IPS-NIHi11 (cell line): ENCODE measurements at places on chromosomes 12 and 14.

- no peak for DNase-seq
Measured at GRCh38 chr12:57592551-57593165, 1.7 kb downstream of the PIP4K2C start.

GRCh38 chr12:96906498-96906848 is 584 bp upstream of the NEDD1 start:
- no peak for DNase-seq

DNA sequence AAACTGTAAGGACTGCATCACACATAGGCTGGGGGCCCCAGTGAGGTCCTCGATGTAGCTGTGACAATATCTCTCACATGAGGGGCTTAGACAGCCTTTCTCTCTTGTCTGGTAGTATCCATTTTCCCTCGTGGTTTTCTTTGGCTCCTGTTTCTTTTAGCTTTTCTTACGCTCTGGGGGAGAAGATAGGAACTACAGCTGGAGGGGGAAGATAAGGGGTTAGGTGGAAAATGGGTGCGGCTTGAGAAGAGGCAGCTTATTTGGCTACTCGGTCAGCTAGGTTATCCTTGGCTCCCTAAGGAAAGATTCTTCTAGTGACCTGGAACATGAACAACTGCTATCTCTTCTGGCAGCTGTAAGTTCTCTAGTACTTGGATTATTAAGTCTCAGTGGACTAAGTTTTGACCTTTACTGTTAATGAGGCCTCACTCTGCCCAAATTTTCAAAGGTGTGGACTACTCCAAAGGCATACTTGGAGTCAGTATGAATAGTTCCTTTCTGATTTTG is 28.7 kb upstream of the CPNE8 start:
- DNase-seq = no peak

DNA sequence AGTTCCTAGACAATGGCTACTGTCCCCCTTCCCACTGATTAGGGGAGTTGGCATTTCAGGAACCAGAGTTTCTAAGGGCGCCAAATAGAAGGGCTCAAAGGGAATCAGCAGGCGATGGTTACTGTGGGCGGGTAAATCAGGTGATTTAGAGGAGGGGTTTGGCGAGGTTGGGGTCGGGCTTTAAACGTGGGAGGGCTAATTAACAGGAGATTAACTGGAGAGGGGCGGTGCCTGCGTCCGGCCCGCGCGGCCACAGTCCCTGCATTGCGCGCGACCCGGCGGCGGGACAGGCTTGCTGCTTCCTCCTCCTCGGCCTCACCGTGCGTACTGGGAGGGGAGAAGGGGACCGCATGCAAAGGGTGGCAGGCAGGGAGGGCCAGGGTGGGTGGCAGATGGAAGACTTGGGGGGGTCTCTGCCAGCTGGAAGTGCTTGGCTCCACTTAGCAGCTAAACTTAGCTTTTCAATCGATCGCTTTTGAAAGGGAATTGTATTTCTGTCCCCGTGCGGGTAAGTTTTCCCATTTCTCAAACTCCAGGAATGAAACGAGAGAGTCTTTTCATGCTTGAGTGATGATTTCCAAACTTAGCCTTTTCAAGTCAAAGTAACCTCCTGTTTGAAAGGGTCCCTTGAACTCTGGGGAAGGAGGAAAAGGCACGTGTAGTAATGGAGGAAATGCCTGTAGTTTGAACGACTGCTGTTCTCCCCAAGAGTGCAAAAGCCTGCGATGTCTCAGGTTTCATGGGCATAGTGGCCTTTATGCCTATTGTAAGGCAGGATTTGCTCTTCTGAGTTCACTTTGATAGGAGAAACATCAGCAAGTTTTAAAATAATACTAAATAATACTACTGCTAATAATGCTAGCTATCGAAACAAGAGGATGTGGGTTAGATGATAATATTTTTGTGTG is at the start of gene MGST1:
TSS of gene MGST1 (plus strand) at position 255 of the 908 bp plus-strand sequence. CDS start 6,608 bp downstream, outside the sequence.
- peak; percentile 81 for DNase-seq

DNA sequence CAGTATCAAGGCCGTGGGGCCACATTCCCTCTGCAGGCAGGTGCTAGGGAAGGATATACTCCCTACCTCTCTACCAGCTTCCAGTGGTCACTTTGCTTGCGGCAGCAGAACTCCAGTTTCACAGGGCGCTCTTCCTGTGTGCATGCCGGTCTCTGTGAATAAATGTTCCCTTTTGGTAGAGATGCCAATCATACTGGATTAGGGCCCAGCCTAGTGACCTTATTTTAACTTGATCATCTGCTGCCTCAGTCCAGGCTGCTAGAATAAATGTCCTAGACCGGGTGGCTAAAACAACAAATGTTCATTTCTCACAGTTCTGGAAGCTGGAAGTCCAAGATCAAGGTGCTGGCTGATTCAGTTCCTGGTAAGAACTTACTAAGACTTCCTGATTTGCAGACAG is 198.8 kb upstream of the TMEM132C start:
- DNase-seq = no peak

DNA sequence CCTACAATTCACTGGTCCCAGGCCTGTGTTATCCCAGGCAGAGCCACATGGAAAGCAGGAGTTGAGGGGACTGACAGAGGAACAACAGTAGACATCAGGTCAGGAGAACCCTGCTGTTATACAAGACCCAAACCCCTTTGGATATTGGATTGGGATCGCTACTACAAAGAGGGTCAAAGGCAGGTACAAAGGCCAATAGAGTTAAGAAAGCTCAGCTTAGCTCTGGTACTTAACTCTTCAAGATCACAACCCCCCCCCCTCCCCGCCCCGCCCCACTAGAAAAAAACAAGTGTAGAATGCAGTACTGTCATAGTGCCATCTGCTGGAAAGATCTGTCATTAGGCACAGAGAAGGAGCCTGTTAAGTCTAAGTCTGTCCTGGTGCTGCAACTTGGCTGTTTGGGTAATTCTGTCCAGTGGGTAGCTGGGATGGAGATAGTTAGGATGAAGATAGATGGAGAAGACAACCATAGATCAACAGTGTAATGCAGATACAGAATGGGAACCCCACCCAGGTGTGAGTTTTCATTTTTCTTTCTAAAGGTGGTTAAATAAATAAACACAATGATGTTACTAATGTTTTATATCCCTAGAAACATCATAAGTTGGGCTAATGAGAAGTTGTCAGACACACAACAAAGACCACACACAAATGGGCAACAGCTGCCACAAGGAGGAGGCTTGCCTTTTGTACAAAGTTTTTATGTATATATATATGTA is 17.2 kb downstream of the REM2 start:
- DNase-seq = peak; percentile 73

DNA sequence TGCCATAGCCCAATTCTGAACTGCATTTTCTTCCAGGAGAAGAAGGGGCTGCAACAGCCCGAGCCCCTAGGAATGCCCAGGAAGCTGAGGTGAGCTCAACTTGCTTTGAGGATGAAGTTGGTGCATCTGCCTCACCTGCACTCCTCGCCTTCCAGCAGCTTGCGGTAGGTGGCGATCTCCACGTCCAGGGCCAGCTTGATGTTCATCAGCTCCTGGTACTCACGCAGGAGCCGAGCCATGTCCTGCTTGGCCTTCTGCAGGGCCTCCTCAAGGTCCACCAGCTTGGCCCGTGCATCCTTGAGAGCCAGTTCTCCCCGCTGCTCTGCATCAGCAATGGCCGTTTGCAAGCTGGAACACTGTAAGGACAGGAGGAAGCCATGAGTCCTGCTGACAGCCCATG is 6.0 kb downstream of the KRT75 start:
- no peak for DNase-seq

DNA sequence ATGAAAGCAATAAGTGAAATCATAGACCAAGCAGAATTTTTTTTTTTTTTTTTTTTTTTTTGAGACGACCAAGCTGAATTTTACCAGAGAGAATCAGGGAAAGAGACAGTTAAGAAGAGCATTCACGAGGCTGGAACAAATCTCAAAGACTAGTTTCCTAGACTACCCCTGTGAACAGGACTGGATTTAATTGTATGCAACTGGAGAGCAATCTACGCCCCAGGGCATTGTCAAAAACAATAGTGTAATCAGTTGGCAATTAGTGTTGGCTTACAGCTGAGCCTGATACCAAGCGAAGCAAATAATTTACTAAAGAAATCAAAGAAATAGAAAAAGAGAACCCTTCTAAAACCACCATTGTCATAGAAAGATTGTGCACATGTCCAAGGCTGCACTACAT is 232.9 kb upstream of the CPNE8 start:
- no peak for DNase-seq

DNA sequence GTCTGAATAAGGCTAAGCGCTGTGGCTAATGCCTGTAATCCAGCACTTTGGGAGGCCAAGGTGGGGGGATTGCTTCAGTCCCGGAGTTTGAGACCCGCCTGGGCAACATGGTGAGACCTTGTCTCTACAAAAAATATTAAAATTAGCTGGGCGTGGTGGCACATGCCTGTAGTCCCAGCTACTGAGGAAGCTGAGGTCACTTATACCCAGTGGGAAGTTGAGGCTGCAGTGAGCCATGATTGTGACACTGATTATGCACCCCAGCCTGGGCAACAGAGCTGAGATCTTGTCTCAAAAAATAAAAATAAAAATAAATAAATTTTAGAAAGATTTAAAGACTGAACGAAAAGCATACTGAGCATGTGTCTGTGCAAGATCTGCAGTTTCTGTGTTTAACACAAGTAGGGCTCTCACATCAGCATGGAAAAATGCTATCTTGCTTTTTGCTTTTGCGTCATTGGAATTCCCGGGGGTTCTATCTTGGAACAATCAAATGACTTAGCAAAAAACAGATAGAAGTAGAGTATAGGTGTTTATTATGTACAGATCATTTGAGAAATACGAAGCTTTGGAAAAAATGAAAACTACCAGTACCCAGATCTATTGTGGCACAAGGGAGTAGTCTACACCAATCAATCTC is 161.9 kb downstream of the CAPZA3 start:
- DNase-seq = no peak

GRCh38 chr12:8970432-8970831 is 18.9 kb upstream of the KLRG1 start:
- DNase-seq = no peak

GRCh38 chr12:870378-870777 is 79.1 kb downstream of the RAD52 start:
- no peak for DNase-seq

DNA sequence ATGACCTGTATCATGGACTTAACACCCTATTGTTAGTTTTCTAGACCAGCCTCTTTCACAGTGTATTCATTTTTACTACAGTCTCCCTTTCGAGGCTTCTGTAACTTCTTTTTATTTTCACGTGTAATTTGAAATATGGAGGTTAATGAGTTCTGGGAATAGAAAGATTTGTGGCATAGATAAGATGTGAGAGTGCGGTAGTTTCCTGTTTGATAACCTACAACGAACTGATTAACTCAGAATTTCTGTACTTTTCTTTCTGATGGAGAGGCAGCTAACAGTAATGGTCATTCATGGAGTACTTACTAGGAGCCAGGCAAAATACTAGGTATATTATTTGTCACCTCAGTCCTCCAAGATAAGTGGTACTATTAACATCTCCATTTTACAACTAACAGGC is 21.2 kb downstream of the POLR3B start:
- DNase-seq = no peak

GRCh38 chr12:117111386-117111785 is 12.2 kb upstream of the TESC start:
- DNase-seq = no peak

DNA sequence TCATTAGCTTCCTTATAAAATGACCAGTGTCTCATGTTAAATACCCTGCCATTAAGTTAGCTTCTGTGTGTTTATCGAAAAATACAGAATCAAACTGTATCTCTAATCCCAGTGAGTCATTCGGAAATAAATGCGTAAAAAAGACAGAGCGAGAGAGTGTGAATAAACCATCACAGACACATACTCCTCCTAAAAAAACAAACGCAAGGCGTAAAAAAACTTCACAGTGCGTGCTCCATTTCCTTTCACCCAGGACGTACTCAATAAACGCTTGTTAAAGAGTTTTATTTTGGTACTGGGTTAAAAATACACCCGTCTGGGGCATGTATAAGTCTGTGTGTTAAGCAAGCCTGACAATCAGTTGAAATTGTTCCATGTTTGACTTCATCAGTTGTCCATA is 58.8 kb upstream of the ISM2 start:
- DNase-seq = no peak

- DNase-seq = no peak
Measured at GRCh38 chr12:10304161-10304574, 3.5 kb upstream of the KLRD1 start.

- DNase-seq = no peak
Measured at GRCh38 chr14:104306450-104307040, 168.2 kb downstream of the KIF26A start.

- DNase-seq = no peak
Measured at GRCh38 chr12:72089678-72090077, 151.0 kb downstream of the TPH2 start.

GRCh38 chr12:79737875-79738718 is 47.3 kb upstream of the PAWR start:
- DNase-seq = peak; percentile 87

DNA sequence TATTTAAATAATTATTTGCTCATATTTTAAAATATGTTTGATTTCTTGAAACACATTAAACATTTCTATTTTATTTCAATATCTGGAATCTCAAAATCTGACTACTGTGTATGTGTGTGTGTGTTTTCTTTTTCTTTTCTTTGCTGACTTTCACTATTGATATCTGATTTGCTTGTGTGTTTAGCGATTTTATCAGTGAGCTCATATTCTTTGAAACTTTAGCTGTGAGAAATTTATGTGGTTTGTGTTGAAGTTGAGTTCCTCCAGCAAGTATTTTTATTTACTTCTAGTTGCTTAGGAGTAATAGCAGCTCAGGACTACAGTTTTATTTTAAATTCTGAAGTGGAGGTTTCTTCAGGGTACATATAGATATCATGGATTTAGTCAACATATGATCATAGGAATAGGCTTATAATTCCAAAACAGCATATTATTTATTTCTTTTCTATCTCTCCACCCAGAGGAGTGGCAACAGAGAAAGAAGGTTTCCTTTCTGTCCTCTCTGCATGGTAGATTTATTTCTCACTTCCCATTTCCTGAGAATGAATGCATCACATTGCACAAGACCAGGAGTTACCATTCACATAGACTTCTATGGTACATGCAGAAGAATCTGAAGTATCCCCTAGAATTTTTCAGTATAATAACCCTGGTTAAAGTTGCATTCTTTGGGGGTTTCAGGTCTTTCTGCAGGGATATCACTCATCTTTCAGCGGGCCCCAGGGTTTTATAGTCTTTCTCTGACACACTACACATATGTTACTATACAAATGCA is 60.5 kb downstream of the PTPRQ start:
- no peak for DNase-seq

DNA sequence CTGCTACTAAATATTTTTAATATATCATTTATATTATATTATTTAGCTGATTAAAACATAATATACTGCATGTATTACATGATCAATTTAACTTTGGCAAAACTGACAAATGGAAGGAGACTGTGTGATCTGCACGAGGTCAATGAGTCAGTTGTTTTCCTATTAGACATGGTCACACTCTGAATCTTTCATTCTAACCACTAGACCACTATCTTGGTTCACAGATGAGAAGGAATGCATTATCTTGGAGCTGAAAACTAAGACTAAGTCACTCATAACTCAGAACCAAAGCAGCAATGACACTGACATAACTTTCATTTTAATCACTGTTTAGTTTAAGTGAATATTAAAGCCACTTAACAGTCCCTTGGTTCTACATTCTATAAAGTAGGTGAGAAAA is 37.4 kb downstream of the GNPTAB start:
- no peak for DNase-seq
